ENCODE measurements at places on chromosomes 13 and 19.

DNA sequence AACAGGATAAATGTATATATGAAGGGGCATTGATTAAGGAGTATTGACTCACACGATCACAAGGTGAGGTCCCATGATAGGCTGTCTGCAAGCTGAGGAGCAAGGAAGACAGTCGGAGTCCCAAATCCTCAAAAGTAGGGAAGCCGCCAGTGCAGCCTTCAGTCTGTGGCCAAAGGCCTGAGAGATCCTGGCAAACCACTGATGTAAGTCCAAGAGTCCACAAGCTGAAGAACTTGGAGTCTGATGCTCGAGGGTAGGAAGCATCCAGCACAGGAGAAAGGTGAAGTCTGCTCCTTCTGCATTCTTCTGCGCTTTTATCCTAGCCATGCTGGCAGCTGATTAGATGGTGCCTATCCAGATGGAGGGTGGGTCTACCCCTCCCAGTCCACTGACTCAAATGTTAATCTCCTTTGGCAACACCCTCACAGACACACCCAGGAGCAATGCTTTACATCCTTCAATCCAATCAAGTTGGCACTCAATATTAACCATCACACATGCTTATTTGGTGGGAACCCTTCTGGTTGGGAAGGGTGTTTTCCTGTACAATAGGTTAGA is 55.1 kb downstream of the SLAIN1 start:
- DNase-seq = no peak

DNA sequence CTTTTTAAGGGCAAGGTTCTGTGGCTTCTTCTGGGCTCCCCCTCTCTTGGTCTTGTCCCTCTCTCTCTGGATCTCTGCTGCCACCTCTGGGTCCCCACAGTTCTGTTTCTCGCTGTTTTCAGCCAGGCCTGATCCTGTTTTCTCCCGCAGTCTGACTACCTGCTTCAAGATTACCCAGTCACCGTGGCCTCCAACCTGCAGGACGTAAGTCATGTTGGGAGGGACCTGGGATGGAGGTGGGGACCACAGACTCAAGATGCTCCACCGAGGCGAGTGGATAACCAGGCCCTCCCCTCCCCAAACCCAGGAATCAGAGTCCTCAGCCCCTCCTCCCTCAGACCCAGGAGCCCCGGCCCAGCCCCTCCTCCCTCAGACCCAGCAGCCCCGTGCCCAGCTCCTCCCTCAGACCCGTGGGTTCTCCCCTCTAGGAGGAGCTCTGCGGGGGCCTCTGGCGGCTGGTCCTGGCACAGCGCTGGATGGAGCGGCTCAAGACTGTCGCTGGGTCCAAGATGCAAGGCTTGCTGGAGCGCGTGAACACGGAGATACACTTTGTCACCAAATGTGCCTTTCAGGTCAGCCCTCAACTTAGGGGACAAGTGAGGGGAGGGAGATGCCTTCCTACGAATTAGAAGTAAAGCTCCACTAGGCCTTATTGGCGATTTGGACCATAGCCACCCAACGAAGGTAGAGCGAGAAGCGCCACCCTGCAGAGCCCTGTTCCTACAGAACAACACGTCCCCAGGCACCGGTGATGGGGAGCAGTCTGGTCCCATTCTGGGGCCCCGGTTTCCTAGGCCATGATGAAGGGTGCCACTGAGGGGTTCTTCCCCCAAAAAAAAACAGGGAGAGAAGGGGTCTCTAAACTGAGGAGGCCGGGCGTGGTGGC is 2.2 kb downstream of the FLT3LG start:
- peak; percentile 78 for DNase-seq

DNA sequence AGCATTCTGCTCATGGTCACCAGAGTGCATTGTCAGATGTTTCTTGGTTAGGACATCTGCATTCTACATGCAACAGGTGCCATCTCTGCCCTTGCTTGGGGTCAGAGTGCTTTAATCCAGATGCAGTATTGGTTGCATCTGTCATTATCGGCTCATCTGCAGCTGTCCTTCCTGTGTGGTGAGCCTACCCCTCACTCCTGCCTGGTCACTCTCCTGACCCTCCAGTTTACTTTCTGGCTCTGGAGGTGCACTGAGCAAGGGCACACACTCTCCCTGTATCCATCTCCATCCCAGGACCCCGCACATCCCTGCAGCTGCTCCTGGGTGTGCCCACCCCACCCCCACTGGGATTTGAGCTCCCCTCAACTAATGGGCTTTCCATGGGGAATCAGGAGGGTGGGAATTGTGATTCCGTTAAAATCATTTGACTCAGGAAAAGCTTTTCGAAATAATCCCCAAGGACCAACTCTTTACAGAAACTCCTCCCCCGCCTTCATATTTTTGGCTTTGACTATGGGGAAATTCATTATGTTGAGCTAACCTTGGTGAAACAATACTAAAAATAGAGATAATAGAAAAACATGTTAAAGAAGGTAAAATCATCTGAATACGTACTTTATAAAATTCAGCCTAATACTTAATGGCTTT is 70.2 kb downstream of the COL4A2 start:
- no peak for DNase-seq

DNA sequence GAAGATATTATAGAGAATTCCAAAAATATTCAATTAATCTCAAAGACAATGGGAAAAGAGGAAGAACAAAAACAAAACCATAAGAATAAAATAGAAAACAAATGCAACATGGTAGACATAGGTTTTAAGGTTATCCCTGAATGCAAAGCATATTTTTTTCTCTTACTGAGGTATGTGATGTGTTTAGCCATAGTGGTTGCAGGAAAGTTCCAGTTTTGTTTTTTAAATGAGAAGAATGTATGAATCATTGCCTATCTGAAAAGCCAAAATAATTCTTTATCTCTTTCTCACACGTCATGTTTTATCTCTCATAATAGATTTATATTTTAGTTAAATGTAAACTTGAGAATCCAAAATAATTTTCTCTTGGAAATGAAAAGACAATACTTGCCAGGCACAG is 2591.7 kb upstream of the PCDH20 start:
- no peak for DNase-seq

GRCh38 chr19:10639836-10640235 is 14.3 kb upstream of the ILF3 start:
- DNase-seq = peak; percentile 58

DNA sequence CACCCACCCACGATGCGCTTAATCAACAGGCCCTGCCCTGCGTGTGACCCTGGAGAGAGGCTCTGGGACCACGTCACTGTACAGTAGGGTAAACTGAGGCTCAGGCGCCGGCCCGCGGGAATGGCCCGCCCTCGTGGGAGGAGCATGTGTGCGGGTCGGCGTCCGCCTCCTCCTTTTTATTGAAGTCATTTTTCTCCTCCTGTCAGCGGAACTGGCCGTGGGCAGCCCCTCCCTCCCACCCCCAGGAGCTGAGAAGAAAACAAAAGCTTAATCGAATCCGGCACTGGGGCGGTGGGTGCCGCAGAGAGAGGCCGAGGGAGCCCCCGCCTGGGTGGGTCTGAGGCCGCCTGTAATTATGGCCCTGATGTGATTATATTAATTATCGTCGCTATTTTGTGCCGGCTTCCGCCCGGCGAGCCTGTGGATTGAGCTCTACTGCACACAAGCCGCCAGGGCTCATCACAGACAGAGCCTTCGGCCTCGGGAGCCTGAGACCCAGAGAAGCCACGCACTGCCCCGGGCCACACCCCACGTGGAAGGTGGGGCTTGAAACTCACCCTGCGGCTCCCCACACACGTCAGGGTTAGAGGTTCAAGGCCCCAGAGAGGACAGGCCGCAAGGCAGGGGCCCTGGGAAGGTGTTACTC is 7.0 kb downstream of the C2CD4C start:
- no peak for DNase-seq

GRCh38 chr13:21673539-21673788 is 2.6 kb downstream of the FGF9 start:
- DNase-seq = peak; percentile 56

DNA sequence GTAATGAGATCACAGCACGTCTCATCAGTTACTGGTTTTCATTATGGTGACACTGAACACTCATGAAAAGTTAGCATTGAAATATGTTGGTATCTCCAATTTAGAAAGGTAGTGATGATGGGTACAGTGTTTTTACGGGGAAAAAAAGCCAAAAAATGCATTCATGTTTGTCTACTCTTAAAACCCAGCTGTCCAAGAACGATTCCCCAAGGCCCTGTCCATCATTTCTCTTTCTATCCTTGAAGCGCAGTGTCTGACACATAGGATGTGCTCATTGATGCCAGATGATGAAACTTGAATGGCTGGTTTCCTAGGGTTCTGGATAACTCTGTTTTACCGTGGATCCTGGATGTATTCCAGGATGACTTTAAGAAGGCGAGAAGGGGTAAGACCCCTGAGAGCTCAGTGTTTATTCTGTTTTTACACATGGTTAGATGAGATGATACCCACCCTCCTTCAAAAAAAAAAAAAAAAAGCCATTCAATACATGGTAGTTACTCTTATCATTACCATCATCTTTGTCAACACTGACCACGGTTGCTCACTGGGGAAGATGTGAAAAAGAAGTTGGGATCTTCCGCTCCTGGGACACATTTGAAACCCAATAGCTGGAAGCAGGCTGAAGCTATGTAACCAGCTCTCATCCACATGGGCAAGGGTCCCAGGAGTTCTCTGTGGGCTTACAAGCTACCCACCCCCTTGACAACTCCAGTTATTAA is 22.5 kb downstream of the SERP2 start:
- DNase-seq = no peak

- DNase-seq = no peak
Observed at GRCh38 chr13:62126400-62126799, 710.8 kb upstream of the PCDH20 start.

GRCh38 chr13:86003029-86003428 is 203.8 kb upstream of the SLITRK6 start:
- DNase-seq = no peak

DNA sequence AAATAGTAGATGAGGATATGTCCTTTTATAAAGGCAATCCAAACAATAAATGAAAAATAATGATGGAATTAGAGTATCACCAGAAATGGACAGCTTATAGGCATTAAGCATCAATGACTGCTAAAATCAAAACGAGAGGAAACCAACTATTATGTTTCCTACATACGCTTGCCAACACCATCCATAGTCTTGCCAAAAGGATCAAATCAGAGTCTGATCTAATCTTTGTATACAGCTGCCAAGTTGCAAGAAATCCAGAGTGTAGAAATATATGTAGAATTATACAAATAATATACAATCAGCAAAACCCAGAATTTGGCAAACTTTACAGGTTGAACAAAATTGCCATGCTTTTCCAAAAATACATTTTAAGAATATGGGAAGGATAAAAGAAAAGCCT is 1661.6 kb downstream of the SLITRK1 start:
- no peak for DNase-seq

Measured in hematopoietic multipotent progenitor cell treated with erythropoietin and hydrocortisone succinate and interleukin-3 and kit ligand, for 4 days (in vitro differentiated cells).